ENCODE measurements at places on chromosomes 2 and 18. TPM values are rescaled to one million over a fixed set of nuclear protein-coding genes. Genes with fewer than 3 reads are reported as not detected.

MBD2 gene
- 18.0 TPM for total RNA-seq

CD226 gene
- total RNA-seq, result 0.32 TPM

FSIP2 gene
- 0.44 TPM for total RNA-seq

SCN7A gene
- not detected for total RNA-seq

LOXHD1 gene
- total RNA-seq, result 0.16 TPM

SNX17 gene
- 99.7 TPM for total RNA-seq

LYG1 gene
- total RNA-seq, result 0.57 TPM

KYNU gene
- total RNA-seq, result 1.1 TPM

ARHGAP25 gene
- total RNA-seq, result 11.7 TPM

SULT1C4 gene
- total RNA-seq, result 82.8 TPM

DUSP19 gene
- 1.8 TPM for total RNA-seq
